ENCODE measurements at places on chromosomes 12 and 14. TPM values are rescaled to one million over a fixed set of nuclear protein-coding genes. Genes with fewer than 3 reads are reported as not detected.

The RACGAP1 gene
- 138 TPM for total RNA-seq

The GRIN2B gene
- not detected for total RNA-seq

The DENND5B gene
- 11.7 TPM for total RNA-seq

The NTS gene
- total RNA-seq, result 0.56 TPM

The SYT10 gene
- total RNA-seq, result not detected

The AMHR2 gene
- 0.27 TPM for total RNA-seq

The MYO1A gene
- total RNA-seq, result not detected

The CDCA3 gene
- total RNA-seq, result 129 TPM

DNA sequence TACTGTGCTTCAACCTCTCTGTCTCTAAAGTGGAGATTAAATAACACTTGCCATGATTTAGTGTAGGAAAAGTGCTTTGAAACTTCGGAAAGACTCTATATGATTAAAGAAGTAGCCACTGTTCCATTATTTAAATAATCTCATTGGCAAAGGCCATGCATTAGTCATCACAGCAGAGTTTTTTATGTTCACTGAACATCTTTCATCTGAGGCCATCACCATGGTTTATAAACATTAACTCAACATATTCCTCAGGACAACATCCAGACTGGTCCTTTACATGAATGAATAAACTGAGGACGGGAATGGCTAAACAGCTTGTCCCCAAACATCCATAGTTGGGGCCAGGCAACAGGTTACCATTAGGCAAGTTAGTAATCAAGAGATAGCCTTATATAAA is 124.6 kb upstream of the FRMD6 start:
- DNase-seq, result peak; percentile 34

GRCh38 chr12:23611320-23611719 is 338.1 kb downstream of the SOX5 start:
- DNase-seq, result no peak

DNA sequence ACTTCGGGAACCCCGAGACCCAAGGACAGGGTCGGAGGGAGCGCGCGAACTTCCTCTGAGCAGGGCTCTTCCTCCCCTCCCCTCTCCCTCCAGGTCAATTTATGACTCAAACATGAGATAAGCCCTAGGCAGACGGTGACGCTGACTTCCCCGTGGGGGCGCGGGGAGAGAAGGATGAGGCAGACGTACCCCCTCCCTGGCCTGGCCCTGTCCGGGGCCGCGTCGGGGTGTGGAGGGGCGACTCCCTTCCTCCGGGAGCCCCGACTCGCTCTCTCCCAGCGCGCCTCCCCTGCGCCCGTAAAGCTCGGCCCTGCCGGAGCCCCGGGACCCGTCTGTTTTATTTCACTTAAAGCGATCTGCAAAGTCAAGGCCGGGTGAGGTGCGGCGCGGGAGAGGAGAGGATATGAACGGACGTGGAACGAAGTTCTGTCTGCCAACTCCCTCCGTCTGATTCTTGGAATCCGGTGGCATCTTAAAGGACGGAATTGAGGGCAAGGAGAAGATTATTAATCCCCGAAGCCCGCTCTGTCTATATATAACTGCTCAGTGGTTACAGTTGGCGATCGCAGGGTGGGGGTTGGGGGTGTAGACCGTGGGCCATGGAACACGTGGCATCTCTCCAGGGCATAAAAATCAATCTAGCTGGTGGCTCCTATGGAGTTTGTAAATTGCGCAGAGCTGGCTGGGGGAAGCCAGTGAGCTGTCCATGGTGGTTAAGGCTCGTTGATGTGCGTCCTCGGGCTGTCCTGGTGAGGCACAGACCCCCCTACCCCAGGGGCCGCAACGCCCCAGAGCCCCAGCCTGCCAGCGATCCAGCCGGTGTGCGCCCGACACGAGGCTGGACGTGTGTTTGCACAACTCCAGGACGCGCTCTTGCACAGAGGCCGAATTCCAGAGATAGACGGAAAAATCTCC is 2.9 kb upstream of the PTHLH start:
- no peak for DNase-seq

GRCh38 chr12:4270016-4270830 is 3.3 kb upstream of the CCND2 start:
- no peak for DNase-seq

DNA sequence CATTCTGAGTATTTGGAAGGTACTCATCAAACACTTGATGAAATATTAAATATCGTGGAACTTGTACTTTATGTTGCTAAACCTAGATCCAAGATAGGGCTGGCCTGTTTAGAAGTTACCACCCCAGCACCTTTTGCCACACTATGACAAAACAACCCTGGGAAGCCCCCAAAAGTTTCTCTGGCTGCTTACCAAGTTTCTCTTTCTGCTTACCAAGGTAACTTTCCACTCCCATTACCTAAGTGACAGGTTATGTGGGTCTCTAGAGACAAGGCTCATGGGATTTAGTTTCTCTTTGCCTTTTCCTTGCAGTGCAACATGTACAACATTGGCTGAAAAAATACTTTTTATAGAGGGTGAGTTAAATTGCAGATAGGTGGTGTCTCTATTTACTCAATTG is 28.9 kb upstream of the PPM1A start:
- DNase-seq, result no peak

DNA sequence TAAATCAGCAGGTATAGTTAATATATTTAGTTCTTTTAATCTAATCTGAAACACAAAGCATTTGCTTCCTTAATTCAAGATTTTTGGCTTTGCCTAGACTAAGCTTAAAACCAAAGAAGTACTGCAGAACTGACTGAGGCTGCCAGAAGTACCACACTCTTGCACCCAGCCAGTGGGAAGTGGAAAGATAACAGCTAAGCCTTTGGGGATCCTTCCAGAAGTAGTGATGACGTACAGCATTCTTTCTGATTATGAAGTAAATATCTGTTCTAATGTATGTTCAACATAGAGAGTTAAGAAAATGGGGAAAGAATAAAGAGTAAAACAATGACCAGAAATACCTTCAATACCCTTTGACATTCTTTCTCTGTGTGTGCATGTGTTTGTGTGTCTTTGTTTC is 19.3 kb downstream of the NTF3 start:
- no peak for DNase-seq

DNA sequence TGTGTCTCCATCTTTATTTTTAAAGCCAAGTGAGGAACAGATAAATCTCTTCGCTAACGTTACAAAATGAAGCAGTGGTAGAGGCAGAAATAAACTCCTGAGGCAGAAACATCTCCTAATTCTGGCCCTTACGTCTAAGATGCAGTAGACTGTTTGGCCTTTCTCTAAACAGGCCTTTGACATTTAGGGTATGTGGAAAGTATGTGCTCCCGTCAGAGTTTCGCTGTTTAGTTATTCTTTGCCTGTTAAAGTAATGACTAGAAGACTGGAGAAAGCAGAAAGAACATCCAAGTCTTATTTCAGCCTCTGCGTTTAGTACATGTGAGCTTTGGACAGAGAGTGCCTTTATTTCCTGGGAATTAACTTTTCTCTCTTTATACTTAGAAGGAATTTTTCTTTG is 216.6 kb downstream of the RAD51B start:
- no peak for DNase-seq

GRCh38 chr12:69987579-69988091 is 162.6 kb downstream of the MYRFL start:
- peak; percentile 84 for DNase-seq

- peak; percentile 57 for DNase-seq
These were observed at the start of gene SMAGP for GRCh38 chr12:51270067-51270950. SMAGP (minus strand) TSS chr12:51270415; CDS start chr12:51269278, 1,137 bp downstream.

- DNase-seq, result no peak
These were observed 22.6 kb downstream of the TMPO start for GRCh38 chr12:98538031-98538430.

GRCh38 chr12:31519511-31519910 is 71.4 kb downstream of the DENND5B start:
- DNase-seq, result no peak

GRCh38 chr12:98830657-98831056 is 185.6 kb downstream of the APAF1 start:
- DNase-seq, result no peak

DNA sequence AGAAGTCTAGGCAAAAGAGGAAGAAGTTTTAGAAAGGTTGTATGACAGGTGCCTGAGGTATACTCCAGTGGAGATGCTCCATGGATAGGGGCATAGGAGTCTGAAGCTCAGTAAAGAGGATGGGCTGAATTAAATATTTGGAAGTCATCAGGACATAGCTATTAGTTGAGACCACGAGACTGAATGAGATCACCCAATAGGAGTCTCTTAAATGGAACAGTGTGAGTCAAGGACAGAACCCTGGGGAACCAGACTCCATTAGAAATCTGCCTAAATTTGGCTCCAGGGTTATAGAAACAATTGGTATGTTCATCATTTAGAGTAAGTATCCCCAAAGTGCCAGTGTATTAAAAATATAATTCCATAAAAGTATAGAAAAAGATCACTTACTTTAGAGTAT is 172.6 kb downstream of the PRKCH start:
- DNase-seq, result no peak

GRCh38 chr12:61137677-61138414 is 1122.4 kb upstream of the USP15 start:
- no peak for DNase-seq

DNA sequence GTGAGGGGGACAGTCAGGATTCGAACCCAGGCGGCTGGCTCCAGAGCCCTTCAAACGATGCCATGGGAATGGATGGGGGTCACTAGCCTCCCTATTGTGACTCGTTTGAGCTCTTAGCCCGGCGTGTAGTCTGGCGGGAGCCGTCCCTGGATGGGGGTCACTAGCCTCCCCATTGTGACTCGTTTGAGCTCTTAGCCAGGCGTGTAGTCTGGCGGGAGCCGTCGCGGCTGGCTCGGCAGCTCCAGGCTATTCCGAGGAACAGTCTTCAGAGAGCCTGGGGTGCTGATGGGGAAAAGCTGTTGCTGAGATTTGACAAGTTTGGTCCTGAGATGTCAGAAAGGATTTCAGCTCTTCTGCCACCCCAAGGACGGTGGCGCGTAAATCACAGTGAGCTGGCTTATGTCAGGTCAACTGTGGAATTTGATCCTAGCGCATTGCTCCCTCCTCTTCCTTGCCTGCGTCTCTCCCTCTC is 58.3 kb downstream of the CALM1 start:
- no peak for DNase-seq

DNA sequence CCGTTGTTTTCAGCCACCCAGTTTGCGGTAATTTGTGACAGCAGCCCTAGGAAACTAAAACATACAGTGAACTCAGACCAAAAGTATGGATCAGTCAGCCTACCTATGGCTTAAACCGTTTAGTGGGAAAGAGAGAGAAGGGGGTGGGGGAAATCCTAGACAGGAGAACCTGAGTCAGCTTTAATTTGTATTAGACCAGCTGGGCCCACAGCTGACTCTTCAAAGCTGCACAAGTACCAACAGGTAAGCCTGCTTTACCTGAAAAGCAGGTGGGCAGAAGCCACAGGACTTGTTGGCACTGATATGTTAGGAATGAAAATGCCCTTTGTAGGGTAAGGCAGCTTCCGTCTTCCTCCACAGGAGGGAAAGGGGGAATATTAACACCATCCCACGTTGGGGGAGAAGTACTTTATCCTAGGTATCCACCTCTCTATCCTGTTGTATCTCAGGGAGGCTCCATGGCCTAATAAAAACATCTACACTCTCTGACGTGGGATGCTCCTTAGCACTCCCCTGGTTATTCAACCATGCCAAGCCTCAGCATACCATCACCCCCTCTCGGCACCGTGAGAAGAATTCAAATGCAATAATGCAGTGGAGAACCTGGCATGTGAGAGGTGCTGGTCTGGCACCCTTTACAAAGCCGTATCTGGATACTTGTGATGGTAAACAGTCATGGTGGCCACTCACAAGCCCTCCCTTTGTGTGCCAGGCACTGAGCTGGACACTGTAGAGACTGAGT is 70.3 kb downstream of the STON2 start:
- no peak for DNase-seq

GRCh38 chr14:104593241-104593701 is 11.3 kb downstream of the TMEM179 start:
- DNase-seq, result no peak

- DNase-seq, result no peak
These were observed 18.6 kb downstream of the OR6S1 start for GRCh38 chr14:20622816-20623291.

DNA sequence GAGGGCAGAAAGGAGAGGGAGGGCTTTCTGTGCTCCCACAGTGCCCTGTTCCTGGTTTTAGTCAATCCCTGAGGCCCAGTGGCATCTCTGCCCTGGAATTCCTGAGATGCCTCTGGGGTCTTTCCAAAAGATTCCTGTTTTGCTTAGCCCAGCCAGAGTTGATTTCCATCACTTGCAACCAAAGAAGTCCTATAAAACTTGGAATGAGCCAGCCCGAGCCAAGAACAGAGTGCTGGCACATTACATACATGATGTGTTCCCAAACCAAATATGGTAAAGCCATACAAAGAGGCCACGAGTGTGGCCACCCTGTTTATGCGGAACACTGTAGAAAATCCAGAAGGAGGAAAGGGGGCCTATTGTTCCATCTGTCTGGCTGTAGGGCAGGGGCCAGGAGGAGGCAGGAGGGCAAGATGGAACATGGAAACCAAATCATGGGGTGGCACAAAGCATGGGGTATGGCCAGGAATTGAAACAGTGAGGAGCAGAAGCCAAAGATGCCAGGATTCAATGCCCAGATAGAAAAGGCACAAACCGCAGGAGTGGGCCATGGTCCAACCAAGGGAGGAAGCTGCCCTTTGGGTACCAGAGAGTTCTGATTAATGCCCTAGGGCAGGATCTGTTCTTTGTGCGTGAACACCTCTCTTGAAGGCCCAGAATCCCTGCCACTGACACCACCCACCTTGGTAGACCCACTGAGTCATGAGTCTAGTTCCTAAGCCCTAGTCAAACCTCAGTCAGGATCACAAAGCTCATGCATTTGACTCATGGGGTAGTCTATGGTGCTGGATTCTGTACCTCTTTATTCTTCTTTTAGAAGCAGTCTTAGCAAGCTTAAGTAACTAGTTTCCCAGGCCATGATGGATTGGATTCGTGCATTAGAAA is 75.2 kb downstream of the LRRC74A start:
- DNase-seq, result no peak

DNA sequence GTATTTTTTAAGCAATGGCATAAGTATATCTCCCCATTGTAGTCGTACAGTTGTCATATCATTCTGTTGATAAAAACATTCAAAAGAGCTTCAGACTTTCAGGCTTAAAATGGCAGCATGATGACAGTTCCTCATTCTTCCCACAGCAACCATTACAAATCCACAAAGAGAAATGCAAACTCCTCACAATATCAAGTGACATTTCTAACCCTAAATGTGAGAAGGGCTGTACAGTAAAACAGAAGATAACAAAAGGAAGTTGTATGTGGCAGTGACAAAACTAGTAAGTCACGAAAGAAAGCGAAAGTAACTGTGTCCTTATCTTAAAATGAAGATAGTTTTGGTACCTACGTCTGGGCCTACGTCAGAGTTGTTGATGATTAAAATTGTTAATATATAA is 46.7 kb downstream of the GXYLT1 start:
- peak; percentile 15 for DNase-seq

- no peak for DNase-seq
These were observed 85.8 kb downstream of the TNFAIP2 start for GRCh38 chr14:103209054-103209453.

DNA sequence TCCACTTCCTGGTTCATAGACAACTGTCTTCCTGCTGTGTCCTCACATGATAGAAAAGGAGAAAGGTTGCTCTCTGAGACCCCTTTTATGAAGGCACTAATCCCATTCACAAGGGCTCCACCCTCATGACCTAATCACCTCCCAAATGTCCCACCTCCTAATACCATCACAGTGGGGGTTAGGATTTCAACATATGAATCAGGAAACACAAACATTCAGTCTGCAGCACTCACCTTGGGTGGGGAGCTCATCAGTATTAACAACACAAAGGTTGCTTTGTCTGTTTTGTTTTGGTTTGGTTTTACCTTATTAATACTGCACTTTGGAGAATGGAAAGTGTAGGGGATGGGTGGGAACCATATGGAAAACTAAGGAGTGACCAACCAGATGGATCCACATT is 10.5 kb upstream of the SMCO2 start:
- peak; percentile 41 for DNase-seq

All from HT1080 (cell line).